ENCODE measurements at places on chromosomes 4 and X. TPM values are rescaled to one million over a fixed set of nuclear protein-coding genes. Genes with fewer than 3 reads are reported as not detected.
A peak's percentile ranks its signal among the peaks of the same experiment; 100 is the strongest.

The PNCK gene
- not detected for polyA plus RNA-seq

DNA sequence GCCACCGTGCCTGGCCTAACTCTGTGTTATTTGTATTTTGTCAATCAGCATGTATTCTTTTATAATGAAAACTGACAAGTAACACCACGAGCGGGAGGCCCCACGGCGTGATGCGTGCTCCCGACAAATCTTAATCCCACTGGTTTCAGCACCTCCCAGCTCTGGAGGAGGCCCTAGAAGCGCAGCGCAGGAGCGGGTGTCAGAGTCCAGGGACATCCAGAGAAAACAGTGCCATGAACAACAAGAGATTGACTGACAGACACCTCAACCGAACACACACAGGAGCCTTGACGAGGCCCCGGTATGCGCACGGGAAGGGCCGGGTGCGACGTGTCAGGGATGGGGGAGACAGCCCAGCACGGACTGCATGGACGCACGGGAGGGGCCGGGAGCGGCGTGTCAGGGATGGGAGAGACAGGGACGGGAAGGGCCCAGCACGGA is 23.0 kb downstream of the GAK start:
- DNase-seq = no peak

DNA sequence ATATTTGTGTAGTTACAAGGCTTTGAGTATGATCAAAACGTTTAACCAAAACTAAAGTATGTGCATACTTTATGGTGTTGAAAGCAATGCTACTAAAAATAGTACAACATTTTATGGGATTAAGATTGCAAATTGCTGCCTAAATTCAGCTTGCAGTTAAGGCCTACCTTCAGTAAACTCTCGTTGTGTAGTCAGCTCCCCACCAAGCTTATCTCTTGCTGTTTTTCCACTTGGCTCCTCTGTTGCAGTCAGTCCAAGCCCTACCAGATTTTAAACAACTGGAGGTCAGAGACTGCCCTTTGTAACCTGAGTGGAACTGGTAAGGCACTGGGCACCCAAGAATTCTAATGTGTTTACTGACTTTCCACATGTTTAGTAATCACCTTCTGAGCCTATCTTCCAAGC is 25.7 kb downstream of the AFF1 start:
- no peak for DNase-seq

DNA sequence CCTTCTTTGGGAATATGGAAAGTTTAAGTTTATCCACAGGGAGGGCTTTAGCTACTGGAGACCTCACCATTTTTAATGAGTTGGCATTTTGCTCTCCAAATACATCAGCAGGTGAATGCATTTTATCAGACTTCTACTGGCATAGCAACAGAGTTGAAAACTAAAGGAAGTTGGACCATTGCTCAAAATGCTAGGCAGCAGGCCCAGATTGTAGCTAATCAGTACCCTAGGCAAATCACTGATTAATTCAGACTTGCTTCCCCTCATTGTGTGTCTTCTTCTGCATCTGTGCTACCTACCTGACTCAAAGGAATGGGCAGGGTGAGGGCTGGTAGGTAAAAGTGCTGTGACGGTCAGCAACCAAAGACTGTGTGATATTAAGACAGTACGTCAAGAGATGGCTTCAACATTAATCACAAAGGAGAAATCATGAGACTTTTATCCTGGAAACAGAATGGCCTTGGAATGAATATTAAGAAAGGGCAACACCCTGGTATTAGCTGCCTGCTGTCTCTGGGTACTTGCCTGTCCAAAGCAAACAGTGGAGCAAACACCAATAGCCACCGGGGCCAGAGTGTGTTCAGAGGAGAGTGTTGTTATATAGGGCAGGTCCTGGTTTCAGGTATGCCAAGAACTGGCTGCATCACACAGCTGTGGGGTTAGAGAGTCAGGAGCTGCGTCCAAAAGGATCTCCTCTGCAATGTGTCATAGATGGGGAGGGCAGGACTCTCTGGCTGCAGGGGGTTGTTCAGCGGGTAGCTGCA is 17.1 kb upstream of the SMIM20 start:
- no peak for DNase-seq

The PNMA3 gene
- polyA plus RNA-seq = 0.30 TPM

The SORBS2 gene
- not detected for polyA plus RNA-seq

DNA sequence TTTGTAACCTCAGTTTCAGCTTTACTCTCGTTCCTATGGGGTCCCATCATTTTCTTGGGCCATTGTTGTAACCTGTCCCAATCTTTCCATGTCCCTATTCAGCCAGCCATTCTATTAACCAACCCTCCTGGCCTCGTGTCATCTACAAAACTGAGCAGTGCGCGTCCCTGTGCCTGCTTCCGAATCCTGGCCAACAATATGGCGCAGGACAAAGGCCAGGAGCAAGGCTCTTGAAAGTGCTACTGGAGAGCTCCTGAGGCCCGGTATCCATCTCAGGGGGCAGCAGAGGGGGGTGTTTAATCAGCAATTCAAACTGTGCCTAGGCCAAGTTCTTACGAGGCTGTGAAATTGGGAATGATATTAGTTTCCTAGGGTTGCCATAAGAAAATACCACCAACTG is 41.2 kb upstream of the APLN start:
- DNase-seq = no peak

GRCh38 chr4:185710487-185710995 is 101.5 kb downstream of the SORBS2 start:
- no peak for DNase-seq

- no peak for DNase-seq
Measured at GRCh38 chrX:9927698-9928482, 39.3 kb upstream of the CLDN34 start.

DNA sequence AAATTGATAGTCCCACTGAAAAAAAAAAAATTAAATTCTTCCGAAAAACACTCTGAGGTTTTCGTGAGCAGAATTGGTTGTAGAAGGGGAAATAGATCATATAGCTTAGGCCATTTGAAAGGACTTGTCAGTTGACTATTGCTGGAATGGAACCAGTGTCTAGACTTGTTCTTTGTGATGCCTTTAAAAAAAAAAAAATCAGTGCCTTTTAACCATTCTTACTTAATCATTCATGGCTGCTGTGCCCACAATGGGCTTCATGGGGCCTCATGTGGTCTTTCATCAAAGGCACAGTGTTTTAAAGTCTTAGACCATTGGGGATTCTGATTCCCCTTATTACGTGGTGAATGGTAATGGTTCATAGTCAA is 139.3 kb downstream of the AFF1 start:
- no peak for DNase-seq

DNA sequence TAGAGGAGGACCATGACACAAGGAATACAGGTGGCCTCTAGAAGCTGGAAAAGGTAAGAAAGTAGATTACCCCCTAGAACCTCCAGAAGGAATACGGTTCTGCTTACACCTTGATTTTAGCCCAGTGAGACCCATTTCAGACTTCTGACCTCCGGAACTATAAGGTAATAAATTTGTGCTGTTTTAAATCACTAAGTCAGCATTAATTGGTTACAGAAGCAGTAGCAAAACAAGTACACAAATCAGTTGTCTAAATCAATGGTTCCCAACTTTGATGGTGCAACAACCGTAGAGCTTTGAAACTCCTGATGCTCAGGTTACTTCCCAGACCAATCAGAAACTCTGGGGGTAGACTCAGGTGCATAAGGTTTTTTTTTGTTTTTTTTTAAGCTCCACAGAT is 113.6 kb downstream of the RTL9 start:
- no peak for DNase-seq

DNA sequence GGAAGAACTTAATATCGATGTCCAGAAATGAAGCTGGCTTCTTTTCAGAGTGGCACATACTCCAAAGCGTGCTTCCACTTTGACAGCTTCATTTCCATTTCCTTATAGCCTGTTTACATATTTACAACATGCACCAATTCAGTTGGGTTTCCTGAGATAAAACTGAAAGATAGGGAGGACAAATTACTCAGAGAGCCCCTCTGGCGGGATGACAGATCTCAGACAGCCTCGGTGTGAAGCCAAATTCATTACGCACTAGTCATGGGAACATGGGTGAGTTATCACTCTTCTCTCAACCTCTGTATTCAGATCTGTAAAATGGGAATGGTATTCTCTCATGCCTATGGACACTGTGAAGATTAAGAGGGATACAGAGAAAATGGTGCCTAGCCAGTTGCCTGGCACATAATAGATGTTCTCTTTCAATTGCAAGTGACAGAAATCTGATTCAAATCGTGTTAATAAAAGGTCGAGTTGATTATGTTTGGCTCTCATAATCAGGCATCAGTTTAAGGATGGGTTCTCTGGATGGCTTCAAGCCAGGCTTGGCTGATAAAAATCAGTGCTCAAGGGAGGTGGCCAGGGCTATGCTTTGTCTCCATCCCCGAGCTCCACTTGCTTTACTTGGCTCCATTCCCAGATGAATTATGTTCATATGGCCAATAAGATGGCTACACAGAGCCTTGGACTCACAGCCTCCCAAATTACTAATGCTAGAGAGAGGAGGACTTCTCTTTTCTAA is 132.2 kb upstream of the C1QTNF7 start:
- DNase-seq = no peak

- DNase-seq = no peak
Measured at GRCh38 chrX:68498044-68498507, 775 bp upstream of the YIPF6 start.

GRCh38 chr4:104491481-104492182 is 3.1 kb downstream of the CXXC4 start:
- DNase-seq = peak; percentile 54

The DGAT2L6 gene
- polyA plus RNA-seq = not detected

GRCh38 chrX:30572678-30573077 is 4.9 kb downstream of the TASL start:
- DNase-seq = no peak

DNA sequence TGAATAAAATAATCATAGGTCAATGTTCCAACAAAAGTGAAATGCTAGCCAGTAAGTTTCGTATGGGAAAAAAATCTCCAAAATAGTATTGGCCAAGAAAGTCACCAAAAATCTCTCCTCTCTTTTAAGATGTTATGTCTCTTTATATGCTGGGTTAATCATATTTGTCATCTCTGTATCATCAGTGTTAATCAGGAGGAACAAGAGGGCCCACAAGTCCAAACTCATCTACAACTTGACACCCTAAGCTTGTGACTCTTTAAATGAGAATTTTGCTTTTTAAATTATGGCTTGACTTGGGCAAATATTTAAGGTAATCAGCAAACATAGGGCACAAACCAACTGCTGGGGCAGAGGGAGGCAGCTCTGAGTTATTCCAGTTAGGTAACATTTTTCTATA is 75.5 kb downstream of the AMMECR1 start:
- DNase-seq = no peak

- no peak for DNase-seq
Measured at GRCh38 chr4:47929682-47930201, 15.4 kb upstream of the NFXL1 start.

DNA sequence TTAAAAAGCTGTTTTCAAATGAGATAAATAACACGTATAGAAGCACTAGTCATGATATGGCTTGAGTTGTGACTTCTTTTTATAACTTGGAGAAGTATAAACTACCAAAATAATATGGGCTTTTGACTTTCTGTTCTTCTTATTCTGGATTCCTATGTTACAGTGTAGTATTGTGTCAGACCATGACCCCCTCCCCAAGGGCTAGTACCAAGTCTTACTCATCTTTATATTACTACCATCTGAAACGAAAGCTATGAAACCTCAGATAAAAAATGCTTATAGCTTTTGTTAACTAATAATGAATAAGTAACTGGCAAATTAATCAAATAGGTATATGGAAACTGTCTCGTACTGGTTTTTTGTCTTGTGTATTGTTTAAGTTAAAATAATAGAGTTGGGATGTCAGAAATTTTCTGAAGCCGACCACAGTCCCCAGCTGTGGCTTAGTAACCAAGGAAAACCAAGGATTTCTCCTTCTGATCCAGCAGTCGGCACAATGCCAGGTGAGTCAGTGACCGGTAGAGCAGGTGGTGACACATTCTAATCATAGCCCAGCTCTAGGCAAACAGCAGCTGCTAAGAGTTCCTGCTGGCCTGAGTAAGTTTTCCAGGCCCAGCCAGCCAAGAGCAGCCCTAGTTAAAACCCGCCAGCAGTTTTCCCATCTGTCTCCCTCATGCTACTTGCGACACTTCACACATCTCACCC is 163.3 kb upstream of the PRDX4 start:
- no peak for DNase-seq

DNA sequence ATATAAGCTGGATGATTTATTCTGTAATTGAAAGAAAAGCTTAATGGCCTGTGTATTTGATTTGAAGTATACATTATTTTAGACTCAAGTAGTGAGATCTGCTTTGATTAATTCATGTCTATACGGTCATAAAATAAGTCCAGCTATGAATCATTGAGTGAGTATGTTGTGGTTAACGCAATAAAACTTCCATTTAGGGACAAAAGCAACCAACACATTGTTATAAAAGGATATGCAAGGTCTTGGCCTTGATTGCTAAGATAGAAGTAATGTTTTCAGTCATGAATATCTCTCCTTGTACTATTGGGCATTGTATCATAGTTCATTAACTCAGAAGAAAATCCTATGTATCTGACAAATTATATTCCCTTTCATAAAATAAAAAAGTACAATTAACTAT is 162.1 kb downstream of the EPHA5 start:
- no peak for DNase-seq

The HHIP gene
- polyA plus RNA-seq = not detected

DNA sequence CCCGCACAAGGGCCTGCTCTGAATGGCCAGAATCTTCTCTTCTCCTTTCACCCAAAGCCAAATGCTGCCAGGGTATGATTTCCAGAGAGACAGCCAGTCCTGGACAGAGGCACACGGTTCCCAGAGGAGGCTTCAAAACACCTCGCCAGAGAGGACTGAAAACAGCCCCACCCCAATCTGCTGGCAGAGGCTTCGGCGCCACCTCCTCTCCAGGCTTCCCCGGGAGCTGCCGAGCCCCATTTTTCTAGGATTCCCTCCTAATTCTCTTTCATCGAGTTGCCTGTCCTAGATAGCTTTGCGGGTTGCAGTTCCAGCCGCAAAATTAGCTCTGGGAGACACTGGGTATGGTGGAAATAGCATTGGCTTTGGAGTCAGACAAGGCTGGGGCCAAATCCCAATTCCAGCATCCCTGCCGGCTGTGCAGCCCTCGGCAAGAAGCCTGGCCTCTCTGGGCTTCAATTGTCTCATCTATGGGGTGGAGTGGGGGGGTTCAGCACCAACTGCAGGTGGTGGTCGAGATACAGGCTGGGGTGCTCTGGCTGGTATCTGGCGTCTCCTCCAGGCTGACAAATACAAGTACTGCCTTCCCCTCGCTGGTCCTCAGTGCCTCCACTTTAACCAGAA is 22.6 kb downstream of the PPP2R2C start:
- no peak for DNase-seq

- no peak for DNase-seq
Measured at GRCh38 chr4:152817331-152817730, 37.6 kb downstream of the ARFIP1 start.

DNA sequence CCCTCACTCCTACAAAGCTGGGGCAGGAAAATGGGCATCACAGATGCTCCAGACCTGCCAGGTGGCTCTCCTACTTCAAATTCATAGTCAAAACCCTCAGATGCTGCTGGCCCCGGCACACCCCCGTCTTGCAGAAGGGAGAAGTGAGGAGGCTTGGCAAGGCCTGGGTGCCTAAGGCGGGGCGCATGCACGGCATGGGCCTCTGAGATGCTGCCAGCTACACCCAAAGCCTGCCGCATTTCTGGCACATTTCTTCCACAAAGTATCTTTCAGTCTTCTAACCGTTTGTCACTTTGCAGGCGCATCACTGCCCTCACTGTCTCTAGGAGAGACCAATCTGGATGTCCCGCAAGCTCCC is 19.6 kb downstream of the WDR1 start:
- no peak for DNase-seq
